ENCODE measurements at places on chromosomes 5 and 9.

DNA sequence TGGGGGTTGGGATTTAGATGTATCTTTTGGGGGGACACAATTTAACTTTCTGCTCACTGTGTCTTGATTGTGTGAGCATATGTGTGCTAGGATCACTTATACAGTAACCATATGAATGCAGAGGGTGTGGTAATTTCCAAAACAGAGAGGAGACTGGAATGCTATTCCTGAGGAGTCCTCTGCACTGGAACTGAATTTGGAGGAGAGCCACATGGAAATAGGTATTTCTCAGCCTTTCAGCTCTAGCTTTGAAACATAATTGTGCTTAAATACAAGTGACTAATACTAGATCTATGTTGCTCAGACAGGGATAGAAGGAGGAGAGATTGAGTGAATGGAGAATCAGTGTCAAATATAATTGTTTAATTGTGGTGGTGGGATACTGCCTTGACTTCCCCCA is 45.5 kb downstream of the FOCAD start:
- DNase-seq, result no peak

DNA sequence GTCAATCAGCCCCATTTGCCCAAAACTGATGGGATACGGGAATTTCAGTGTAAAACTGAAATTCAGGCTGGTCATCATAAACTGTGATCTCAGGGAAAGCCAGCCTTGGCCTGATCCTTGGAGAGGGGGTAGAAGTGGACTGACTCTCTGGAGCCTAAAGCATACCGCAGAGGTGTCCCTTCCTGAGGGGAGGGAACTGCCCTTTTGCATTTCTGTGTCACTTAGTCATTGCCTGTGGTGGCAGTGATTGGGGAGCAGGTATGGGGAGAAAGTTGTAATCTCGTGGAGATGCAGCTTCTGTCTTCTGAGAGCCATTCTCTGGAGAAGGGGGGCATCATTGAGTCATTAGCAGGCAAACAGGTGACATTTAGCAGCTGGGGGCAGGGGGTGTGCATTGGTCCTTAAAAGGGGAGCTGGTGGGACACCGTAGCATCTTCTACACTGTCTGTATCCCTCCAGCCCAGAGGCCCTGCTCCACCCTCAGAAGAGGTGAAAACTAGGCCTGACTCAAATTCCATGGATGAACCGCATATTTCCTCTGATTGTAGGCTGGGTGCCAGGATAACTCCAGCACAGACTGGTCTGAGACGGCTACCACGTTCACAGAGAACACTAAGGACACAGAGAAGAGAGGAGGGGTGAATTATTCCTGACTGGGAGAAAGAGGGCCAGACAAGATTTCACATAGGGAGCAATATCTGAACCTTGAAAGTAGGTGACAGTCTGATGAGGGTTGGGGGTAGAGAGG is 143.3 kb downstream of the SEC61B start:
- DNase-seq, result no peak

GRCh38 chr5:84088996-84089395 is 295.7 kb downstream of the EDIL3 start:
- DNase-seq, result no peak

GRCh38 chr5:132027027-132027426 is 15.6 kb upstream of the ACSL6 start:
- no peak for DNase-seq

DNA sequence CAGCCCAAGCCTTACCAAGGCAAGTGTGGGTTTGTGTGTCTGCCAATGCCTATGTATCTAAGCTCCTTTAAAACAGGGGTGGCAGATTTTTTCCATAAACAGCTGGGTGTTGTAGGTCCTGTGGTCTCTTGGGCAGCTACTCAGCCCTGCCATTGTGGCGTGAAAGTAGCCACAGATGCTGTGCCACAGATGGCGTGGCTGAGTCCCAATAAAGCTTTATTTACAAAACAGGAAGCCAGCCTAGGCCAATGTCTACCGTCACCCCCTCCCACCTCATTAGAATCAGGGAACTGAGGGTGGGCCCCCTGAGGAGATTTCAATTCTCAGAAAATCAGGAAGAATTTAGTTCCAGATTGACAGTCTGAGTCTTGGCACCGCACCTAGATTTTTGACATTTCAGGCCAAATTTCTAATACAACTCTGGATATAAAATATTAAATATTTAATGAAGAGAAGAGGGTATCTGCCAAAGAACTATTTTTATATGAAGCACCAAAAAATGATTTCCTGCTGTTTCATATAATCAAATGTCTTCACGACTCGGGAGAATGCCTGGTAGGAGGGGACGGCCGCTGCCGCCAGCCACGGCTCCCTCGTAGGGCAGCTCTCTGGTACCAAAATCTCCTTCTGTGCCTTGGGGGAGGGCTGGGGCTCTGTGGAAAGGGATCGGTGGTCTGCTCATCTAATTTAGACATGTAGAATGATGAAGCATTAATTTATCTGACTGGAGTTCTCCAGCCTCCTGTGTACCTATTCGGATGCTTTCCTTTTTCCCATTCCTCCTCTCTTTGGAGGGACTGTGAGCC is 420.9 kb downstream of the IRX2 start:
- DNase-seq, result no peak

- DNase-seq, result no peak
These were observed 13.4 kb upstream of the TSLP start for GRCh38 chr5:111058064-111058463.

DNA sequence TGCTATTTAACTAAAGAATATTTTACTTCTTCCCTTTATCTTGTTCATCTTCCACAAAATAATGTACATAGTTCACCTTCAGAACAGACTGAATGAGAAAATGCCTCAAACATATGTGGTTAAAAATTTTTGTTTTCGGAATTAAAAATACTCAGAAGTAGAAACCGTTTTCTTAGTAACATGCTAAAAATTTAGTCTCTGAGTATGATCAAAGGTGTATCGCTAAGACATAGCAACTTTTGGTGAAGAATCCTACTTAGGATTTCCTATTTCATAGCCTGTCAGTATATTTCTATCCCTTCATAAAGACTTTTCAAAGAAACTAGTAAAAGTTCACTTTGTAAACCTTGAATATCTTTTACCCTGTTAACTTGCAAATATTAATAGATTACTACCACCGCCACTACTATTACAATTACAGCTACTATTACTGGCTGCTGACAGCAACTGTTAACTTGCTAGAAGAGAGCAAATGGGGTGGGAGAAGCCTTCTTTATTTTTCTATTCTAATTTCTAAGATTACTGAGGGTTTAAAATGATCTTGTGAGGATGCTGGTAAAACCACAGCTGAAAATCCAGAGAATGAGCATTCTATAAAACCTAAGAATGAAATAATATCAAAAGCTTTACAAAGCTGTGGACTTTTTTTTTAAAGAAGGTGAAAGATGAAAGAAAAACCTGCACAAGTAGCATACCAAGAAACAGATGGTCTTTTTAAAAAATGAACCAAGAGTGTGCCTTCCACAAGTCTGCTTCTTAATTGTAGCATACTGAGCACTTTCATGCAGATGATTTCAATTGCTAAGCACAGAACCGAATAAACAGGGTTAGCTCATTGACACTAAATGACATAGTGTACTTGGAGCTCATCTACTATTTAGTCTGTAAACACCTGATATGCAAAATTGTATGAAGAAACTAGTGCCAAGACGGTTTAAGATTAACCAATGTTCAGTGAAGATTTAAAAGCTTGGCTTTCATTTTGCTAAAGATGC is 246.3 kb upstream of the EFNA5 start:
- DNase-seq, result no peak

GRCh38 chr9:20244271-20244670 is 378.0 kb downstream of the MLLT3 start:
- no peak for DNase-seq

DNA sequence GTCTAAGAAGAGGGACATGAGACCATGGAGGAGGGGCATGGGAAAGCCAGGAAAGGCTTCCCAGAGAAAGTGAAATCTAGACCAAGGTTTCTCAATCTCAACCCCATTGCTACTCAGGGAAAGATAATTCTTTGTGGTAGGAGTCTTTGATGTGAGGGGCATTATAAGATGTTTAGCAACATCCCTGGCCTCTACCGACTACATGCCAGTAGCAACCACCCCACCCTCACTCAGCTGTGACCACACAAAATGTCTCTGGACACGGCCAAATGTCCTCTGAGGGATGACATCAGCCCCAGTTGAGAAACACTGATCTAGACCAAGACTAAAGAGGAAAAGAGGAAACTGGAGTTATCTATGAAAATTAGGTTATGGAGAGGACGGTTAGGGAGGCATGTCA is 298.5 kb upstream of the KIF2A start:
- no peak for DNase-seq

GRCh38 chr5:96347502-96348292 is 85.4 kb downstream of the PCSK1 start:
- no peak for DNase-seq

DNA sequence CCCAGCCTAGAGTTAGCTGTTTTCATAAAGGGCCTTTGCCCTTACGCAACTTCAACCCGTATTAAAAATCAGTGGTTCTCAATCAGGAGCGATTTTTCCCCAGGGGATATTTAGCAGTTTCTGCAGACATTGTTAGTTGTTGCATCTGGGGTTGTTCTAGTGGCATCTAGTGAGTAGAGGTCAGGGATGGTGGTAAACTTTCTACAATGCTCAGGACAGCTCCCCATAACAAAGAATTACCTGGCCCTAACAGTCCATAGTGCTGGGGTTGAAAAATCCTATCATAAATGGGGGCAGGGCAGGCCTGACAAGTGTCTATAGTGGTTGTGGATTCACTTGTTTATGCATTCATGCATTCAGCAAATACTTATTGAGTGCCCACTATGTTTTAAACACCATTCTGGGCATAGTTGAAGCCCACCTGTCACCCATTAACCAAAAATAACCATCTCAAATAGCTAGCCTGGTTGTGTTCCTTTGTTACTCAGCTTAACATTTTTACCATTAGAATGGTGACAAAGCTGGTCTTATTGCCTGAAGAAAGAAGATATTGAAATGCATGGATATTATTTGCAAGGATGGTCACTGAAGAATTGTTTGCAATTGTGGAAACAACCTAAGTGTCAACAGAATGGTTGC is 15.9 kb upstream of the FGF1 start:
- no peak for DNase-seq

DNA sequence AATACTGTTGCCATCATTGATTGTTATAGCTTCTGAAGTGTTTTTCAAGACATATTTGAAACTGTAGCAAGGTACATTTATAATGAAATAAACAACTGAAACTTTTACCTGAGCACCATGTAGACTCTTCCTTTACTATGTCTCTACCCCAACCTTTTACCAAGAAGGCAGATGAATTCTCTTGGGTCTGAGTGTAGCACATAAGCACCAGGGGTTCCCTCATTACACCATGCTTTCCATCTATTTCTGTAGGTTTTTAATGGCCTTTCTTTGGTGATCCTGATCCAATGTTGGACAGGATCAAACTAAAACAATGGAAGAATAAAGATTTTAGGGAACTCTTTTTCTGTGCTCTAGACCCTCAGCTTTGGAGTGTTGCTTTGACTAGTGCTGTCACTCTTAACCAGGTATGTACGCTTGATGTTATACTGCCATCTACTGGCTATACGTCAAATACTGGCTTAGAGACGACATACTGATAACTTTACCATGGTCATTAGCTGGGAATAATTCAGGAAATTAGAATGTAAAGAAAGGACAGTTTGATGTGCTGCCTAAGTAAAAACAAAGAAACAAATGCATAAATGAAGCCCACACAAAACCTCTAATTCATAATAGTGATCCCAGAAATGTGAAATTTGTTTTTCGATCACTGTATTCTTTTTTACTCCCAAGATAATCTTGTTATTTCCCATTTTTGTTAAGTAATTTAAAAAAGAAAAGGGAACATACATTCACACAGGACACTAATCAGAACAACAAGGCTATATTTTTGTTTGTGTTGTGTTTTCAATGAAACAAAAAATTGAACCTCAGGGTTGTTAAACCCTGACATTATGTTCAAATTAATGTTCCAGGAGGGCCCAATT is 30.7 kb downstream of the IFNW1 start:
- no peak for DNase-seq

DNA sequence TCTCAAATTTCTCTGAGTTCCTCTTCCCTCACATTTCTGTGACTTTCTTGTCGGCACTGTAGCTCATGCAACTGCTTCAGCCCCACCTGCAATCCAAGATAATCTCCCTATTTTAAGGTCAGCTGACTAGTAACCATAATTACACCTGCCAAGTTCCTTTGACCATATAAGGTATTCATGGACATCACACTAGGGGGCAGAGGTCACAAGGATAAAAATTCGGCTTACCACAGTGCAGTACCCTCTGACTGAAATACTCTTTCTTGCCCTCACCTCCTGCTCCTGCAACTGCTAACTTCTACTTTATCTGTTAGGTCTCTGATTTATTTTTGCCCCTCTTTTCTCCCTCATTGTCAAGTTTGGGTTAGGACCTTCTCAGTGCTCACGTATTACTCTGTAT is 144.2 kb downstream of the GDNF start:
- DNase-seq, result no peak

- DNase-seq, result no peak
These were observed 1.0 kb upstream of the UBTD2 start for GRCh38 chr5:172284611-172284980.

DNA sequence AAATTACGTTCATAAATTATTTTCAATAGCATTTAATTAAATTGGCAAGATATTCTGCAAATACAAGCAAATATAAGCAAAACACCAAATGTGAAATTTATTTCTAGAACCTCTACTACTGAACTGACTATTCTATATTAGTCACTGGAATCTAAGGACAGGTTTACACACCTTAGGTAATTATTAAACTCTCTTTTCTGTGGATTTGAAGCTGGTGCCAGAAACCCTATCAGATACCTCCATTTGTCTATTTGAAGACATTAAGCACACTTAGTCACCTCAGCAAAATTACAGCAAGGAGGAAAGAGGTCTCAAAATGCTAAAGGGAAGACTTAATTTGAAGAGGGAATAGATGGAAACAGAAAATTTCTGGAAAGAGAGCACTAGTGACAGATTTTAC is 83.4 kb downstream of the CPLANE1 start:
- DNase-seq, result no peak

- no peak for DNase-seq
These were observed 8.6 kb downstream of the TEK start for GRCh38 chr9:27117489-27118135.

GRCh38 chr5:88021141-88021540 is 247.5 kb downstream of the TMEM161B start:
- no peak for DNase-seq

GRCh38 chr5:36696059-36696673 is 89.8 kb downstream of the SLC1A3 start:
- DNase-seq, result peak; percentile 62

DNA sequence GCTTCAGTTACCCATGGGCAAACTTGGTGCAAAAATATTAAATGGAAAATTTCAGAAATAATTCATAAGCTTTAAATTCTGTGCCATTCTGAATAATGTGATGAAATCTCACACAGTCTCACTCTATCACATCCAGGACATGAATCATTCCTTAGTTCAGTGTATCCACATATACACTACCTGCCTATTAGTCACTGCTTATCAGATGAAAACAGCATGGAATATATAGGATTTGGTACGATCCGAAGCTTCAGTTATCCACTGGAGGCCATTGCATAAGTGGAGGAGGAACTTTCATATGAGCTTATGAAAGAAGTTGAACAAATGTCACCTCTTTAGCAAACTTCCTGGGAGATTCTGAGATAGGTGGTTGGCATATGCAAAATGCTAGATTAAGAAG is 64.2 kb downstream of the GAPVD1 start:
- DNase-seq, result no peak

GRCh38 chr5:122390694-122391093 is 78.7 kb downstream of the SNCAIP start:
- no peak for DNase-seq

GRCh38 chr9:132609829-132610228 is 27.4 kb downstream of the BARHL1 start:
- DNase-seq, result peak; percentile 40

All from activated CD4-positive, alpha-beta T cell treated with anti-CD3 and anti-CD28 coated beads for 48 hours (primary cell).